ENCODE measurements at places on chromosomes 4 and X.

GRCh38 chr4:26076000-26076587, 162.1 kb downstream of the SMIM20 start:
- DNase-seq = no peak

- DNase-seq = no peak
Observed at GRCh38 chr4:105631818-105632400, 76.6 kb downstream of the INTS12 start.

DNA sequence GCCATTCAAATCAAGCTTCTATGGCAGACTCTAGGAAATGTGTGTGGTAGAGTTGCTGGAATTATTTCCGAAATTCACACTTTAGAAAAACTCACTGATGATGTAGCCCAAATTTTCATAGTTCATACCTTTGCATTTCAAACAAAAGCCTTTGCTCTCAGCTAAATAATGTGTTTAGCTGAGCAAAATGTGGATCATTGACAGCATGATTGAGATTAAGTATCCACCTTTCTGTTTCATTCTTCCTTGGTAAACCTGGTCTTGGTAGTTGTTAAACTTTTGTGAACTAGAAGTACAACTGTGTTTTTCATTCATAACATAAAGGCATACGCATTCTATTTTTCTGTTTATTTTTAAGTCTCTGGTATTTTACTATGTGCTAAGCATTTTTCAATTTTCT, 7.2 kb downstream of the PCDH7 start:
- DNase-seq = no peak

- no peak for DNase-seq
Observed at GRCh38 chrX:57232658-57233360, 53.7 kb upstream of the FAAH2 start.

GRCh38 chrX:129980540-129981199, 1.8 kb upstream of the BCORL1 start:
- peak; percentile 29 for DNase-seq

GRCh38 chr4:180999217-180999616, 1244.0 kb upstream of the TENM3 start:
- no peak for DNase-seq

GRCh38 chrX:47200385-47201150, 6.9 kb downstream of the UBA1 start:
- no peak for DNase-seq

- no peak for DNase-seq
Observed at GRCh38 chr4:13243152-13243551, 241.0 kb downstream of the RAB28 start.

DNA sequence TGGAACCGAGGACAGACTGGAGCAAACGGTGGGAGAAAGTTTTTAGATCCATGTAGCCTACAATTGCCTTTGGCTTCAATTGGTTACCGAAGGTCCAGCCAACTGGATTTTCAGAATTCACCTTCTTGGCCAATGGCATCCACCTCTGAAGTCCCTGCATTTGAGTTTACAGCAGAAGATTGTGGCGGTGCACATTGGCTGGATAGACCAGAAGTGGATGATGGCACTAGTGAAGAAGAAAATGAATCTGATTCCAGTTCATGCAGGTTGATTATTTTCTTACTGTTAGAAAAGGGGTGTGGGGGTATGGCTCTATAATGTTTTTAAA, 702 bp downstream of the KLHL5 start:
- no peak for DNase-seq

GRCh38 chr4:141375855-141376254, 155.2 kb downstream of the ZNF330 start:
- DNase-seq = no peak

DNA sequence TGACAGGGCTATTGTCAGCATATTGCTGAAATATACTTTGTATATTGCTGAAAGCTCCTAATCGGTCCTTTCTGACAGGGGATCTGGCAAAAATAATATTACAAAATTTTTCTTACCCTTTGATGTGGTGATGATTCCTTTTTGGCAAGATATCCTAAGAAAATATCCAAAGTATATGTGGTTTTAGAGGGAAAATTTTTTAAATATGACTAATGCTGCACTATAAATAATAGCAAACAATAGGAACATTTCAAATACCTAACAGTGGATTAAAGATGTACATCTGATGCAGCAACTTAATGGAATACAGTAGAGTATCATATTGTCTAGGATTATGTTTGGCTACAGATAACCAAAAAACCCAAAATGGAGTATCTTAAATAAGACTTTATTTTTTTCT, 49.6 kb downstream of the RRAGB start:
- DNase-seq = no peak

GRCh38 chrX:41921492-41922430, 1.6 kb downstream of the CASK start:
- DNase-seq = no peak

GRCh38 chrX:153064061-153064460, 7.8 kb downstream of the PNMA3 start:
- DNase-seq = no peak

GRCh38 chr4:113756005-113756410, 5.5 kb downstream of the CAMK2D start:
- DNase-seq = no peak

DNA sequence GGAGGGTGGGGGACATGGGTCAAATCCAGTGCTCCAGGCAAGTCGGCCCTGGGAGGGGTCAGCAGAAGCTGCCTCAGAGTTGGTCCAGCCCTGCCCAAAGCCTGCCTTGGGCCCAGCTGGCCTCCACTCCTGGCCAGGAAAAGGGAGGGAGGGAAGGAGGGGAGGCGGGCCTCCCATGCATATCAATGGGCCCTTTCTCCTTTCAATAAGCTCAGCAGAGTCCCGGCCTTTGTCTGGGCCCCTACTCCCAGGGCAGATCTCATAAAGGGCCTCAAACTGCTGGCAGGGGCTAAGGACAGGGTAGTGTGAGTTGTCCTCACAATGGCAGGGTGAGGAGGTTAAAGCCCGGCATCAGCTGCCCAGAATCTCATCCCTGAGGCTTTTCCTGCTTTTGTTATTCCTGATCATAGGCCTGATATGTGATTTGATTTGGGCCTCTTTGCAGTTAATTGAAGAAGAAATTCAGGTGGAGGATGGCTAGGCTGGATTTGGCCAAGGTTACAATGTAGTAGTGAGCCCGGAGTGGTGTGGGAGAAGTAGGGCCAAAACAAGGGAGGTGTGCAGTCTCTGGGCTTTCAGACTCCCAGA, 121.1 kb upstream of the ATP6AP2 start:
- DNase-seq = peak; percentile 32

DNA sequence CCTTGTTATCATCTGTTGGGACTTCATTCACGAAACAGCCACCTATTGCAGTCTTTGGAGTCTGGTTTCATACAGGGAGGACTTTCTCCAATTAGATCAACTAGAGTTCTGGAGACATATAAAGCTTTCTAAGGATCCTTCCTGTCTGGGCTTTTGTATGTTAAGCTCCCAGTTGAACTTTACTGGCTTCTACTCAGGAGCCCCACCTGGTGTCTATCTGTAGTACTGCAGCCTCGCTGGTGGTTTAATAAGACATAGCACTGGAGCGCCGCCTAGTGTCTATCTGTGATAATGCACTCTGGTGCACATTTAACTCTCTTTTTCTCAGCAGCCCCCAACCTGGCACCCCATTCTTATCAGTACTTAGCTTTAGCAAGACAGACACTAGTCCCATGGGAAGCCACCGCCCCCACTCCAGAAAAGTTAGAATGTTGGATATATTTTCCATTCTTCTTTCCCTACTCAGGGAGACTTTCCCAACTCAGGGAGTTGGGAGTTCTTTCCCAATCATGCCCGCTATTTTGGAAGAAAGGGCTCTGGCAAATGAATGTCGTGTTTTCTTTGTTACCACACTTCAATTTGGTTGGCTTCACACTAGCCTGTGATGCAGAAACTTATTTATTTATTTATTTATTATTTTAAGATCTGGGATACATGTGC, 36.9 kb upstream of the SYTL4 start:
- DNase-seq = peak; percentile 94

- DNase-seq = no peak
Observed at GRCh38 chr4:184097241-184097605, 120.5 kb downstream of the ENPP6 start.

- no peak for DNase-seq
Observed at GRCh38 chr4:10135260-10135659, 18.7 kb upstream of the WDR1 start.

DNA sequence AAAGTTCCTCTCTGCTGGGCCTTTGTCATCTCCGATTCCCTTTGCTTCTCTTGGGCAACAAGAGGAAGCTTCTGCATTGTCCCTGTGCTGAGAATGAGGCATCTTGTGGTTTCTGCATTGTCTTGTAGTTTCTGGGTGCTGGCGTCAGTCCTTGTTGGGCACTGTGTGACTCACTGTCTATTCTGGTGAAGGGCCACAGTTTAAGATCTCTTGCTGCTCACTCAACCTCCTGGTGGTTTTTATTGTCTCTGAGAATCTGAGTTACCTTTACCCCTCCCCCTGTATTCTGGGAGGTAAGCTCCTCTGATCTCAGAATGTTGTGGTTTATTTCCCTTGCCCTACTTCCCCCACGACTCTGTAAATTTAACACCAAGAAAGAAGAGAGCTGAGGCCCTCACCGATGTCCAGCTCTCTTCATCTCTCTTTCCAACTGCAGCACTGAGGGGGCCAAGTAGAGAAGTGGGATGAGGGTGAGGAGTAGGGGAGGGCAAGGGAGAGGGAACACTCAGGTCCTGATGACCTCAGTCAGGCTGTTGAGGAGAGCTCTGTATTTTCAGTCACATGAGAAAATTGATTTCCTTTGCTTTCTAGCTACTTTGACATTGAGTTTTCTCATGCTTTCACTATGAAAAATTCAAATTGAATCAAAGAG, 441.6 kb upstream of the PITX2 start:
- no peak for DNase-seq

GRCh38 chrX:119684916-119685224, 8.1 kb downstream of the SEPTIN6 start:
- DNase-seq = no peak

DNA sequence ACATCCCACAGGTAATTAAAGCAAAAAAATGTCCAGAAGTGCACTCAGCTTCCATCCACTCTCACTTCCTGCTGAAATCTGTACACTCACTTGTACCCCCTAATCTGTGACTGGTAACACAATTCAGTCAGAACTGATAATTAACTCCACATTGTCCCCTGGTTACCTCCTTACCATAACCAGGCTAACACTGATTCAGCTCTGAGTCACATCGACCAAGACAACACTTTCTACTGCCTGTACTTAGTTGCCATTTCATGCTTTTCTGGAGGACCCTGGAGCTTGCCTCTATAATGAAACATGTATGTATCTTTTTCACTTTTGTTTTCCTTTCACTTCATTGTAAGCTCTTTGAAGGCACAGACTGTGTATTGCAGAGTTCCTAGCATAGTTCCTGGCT, 130.9 kb upstream of the GABRG1 start:
- DNase-seq = no peak

DNA sequence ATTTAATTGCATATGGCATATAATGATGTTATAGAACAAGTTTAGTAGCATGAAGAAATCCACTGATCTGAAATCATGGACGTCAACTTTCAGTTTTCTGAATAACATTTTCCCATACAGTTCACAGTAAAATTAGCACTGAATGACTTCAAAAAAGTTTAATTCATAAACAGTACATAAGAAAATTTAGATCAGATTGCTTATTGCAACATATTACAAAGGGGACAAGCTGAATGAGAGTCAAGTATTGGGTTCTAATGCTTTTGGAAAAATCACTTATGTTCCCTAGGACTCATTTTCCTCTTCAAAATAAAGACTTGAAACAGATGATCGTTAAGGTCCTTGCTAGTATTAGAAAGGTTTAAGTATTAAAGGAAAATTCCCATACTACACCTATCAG, 898.3 kb upstream of the INTU start:
- DNase-seq = no peak

GRCh38 chr4:22315628-22316027, 200.2 kb downstream of the ADGRA3 start:
- DNase-seq = no peak

GRCh38 chr4:85153221-85153620, 186.7 kb upstream of the WDFY3 start:
- DNase-seq = no peak

GRCh38 chrX:151346931-151347543, 50.0 kb upstream of the VMA21 start:
- DNase-seq = no peak

DNA sequence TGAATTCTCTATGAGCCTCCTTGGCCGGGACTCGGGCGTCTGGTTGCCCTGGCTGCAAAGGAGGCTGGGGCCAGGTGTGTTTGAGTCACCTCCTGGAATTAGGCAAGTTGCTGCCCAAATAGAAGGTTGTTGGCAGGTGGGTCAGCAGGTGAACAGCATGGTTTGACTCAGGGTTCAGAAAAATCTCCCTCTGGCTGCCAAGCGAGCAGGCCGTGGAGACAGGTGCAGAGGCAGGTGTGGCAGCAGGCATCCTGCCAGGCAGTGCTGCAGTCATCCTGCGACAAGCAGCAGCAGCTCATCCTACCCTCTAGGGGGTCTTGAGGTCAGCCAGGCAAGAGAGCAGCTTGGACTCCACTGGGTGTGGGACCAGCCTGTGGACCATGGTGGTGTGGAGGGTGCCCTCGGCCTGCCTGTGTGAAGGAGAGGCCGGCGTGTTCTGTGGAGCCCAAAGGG, 8.2 kb downstream of the MSANTD1 start:
- DNase-seq = no peak

- DNase-seq = no peak
Observed at GRCh38 chr4:53507671-53508286, 83.5 kb downstream of the LNX1 start.

DNA sequence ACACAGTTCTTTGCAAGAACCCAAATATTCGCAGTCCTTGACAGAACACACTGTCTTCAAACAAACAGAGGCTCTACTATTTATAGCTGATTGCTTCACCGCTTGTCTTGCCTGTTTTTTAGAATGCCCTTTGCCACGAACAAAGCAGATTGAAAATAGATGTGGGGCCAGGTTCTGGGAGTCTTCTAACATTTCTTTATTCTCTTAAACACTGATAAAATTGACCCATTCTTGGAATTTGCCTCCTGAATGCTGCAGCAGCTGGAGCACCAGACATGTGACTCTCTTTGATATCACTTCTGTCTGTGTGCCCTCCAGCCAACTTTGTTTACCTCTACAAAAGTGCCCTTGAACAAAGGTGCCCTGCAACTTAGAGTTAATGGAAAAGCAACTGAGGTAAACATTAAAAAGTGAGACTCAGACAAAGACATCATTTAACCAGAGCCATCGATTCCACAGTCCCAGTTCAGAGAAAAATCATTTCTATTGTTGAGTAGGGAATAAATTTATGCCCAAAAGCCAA, 64.2 kb upstream of the SPP1 start:
- DNase-seq = no peak

DNA sequence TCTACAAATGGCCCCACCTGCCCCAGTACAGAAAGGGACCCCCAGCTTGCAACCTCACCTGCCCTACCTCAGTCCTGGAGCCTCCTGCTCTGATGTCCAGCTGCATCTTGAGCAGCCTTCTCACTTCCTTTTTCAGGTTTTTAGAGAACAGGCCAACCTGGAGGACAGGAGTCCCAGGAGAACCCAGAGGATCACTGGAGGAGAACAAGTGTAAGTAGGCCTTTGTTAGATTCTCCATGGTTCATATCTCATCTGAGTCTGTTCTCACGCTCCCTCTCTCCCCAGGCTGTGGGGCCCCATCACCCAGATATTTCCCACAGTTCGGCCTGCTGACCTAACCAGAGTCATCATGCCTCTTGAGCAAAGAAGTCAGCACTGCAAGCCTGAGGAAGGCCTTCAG, 3.6 kb downstream of the MAGEA11 start:
- DNase-seq = no peak

Data from neural crest cell (in vitro differentiated cells).